Cortex of kidney (tissue), 1 donor: ENCODE measurements at places on chromosomes 3 and 15.

DNA sequence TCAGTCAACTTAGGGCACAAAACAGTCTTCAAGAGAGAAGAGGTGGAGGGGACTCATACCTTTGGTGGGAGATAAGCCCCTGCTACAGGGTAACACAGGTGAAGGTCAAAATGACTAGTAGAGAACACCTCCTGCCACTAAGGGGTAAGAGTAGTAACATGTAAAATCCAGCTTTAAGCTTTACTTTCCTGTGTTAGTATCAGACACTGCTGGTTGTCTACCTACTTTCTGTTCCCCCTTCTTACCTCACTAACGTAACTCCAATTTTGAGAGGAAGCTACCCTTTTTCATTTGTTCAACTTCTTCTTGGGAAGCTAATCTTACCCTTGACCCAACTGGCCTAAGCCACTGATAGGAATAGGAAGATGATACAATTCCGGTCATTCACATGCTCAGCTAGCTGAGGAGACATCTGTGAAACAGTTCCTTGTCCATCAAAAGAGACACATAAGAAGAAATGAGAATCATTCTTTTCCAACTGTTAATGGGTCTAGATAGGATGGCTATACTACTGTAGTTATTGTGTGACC lies 826.8 kb upstream of the CFAP20DC start:
- no peak for DNase-seq

DNA sequence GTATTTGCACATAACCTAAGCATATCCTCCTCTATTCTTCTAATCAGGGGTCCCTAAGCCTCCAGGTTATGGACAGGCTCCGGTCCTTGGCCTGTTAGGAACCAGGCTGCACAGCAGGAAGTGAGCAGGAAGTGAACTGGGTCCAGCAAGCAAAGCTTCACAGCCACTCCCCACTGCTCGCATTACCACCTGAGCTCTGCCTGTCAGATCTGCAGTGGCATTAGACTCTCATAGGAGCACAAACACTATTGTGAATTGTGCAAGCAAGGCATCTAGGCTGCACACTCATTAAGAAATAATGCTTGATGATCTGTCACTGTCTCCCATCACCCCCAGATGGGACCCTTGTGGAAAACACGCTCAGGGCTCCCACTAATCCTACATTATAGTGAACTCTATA lies 9.8 kb downstream of the MSL2 start:
- no peak for DNase-seq

- DNase-seq = no peak
Measured at GRCh38 chr3:18189282-18190050, 235.7 kb downstream of the SATB1 start.

- no peak for DNase-seq
Measured at GRCh38 chr15:34693053-34693744, 61.6 kb downstream of the GJD2 start.

GRCh38 chr15:40498418-40498817 lies 27.6 kb downstream of the CHST14 start:
- DNase-seq = no peak

- DNase-seq = no peak
Measured at GRCh38 chr15:92037491-92037890, 184.0 kb downstream of the SLCO3A1 start.

DNA sequence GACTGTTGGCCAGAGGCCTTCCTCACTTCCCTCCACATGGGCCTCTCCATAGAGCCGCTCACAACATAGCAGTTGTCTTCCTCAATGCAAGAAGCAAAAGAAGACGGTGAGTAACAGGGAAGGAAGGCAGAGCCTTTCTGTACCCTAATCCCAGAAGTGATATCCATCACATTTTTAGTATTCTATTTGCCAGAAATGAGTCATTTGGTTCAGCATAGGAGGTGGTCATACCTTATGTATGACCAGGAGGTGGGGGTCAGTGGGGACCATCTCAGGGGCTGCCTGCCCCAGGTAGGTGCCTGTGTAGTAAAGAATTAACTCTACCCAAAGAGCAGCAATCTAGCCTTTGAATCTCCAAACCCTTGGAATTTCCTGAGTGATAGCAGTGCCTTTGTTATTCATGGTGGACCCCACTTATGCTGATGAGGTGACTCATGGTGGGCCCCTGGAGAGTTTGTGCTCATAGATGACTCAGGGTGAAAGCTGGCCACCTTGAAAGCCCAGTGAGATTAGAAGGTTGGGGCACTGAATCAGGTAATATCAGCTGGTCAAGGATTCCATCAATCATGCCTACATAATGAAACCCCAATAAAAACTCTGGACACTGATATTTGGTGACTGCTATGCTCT lies 323.9 kb upstream of the IGF1R start:
- DNase-seq = no peak

DNA sequence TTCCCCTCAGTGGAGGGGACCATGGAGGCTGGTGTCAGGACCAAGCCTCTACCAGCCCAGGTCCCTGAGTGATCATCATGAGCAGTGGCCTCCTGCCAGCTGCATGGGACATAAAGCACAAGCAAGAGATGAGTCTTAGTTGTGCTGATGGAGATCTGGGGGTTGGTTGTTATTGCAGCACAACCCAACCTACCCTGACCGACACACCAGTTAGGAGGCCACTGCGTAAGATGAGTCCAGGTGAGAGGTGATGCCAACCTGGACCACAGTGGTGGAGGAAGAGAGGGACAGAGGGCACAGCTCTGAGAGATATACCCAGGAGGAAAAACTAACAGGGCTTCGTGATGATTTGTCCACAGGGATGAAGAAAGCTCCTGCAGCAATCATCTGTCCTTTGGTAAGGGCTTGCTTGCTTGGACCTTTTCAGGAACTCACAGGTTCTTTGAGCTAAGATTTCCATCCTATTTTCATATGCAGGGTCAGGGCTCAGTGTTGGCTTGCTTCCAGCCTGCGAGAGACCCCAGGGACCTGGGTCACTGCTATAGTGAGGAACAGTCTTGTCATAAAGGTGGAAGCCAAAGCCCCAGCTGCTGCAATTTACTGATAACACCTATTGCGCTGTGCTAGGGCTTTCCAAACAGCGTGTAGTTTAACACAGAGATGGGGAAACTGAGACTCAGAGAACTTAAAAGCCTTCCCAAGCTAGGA lies 8.1 kb downstream of the RASGRF1 start:
- no peak for DNase-seq

- no peak for DNase-seq
Measured at GRCh38 chr15:73573037-73573436, 60.2 kb downstream of the NPTN start.

DNA sequence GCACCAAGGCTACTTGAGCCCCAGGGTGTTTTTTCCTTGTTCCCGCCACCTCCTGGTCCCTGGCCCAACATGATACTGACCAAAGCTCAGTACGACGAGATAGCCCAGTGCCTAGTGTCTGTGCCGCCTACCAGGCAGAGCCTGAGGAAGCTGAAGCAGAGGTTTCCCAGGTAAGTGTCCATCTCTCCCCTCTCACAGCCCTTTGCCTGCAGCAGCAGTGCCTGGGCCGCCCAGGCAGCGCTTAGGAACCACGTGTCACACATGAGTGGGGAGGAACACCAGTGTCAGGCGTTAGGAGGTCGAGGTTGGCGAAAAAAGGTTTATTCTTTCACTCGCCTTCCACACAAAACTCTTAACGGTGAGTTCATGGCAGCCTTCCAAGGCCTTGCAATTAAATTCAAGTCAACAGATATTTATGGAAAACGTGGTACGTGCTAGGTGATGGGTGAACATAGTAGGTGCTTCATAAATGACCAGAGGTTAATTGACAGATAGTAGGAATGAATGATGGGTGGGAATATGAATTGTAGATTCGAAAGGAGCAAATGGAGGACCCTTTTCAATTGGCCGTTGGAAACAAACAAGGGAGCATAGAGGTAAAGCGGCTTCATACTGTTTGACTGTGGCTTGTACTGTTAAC lies 486 bp downstream of the CDIN1 start:
- no peak for DNase-seq

DNA sequence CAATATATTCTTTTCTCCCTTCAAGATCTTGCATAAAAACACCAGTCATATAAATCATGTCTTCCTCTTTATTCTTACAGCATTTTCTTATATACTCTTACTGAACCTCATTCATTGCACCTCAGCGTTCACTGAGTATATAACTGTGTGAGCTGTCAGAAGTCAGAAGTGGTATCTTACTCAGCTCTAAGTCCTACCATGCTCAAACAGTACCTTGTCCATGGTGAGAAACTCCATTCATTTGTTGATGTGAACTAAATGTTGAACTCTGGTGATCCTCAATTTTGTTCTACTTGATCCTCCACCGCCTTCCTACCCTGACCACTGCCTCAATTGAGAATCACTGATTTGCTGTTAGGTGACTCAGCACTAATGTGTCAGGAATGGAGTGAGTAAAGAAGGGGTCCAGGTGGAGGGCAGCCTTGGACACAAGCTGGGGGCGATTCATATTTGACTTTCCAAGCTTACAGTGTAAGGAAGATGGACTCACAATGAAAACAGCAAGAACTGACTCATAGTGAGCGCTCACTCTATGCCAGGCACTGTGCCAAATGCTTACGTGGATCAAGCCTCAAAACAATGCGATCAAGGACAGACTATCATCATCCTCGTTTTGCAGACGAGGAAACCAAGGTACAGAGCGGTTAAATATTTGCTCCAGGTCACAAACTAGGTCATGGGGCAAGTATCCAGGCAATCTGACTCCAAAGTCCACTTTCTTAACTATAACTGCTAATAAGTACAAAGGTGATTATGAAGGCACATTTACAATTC lies 13.5 kb upstream of the ZFYVE19 start:
- DNase-seq = no peak

- DNase-seq = no peak
Measured at GRCh38 chr3:196192524-196193051, 18.6 kb downstream of the ZDHHC19 start.

- no peak for DNase-seq
Measured at GRCh38 chr3:184556582-184557347, 4.8 kb upstream of the EPHB3 start.

DNA sequence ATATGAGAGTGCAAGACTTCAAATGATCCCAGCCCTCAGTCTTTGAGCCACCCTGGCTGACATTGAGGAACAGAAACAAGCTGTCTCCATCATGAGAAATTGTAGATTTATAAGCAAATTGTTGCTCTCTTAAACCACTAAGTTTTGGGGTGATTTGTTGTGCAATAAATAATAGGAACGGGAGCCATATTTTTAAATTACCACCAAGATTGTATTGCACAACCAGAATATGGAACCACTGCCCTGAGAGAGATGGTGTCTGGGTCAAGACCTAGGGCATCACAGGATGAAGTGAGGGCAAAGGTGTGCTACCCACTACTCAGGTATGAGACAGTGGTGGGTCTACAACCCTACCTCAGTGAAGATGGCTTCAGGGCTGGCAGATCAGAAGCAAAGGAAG lies 2.3 kb upstream of the CFAP92 start:
- DNase-seq = no peak

GRCh38 chr3:28646435-28646834 lies 297.8 kb upstream of the AZI2 start:
- no peak for DNase-seq

DNA sequence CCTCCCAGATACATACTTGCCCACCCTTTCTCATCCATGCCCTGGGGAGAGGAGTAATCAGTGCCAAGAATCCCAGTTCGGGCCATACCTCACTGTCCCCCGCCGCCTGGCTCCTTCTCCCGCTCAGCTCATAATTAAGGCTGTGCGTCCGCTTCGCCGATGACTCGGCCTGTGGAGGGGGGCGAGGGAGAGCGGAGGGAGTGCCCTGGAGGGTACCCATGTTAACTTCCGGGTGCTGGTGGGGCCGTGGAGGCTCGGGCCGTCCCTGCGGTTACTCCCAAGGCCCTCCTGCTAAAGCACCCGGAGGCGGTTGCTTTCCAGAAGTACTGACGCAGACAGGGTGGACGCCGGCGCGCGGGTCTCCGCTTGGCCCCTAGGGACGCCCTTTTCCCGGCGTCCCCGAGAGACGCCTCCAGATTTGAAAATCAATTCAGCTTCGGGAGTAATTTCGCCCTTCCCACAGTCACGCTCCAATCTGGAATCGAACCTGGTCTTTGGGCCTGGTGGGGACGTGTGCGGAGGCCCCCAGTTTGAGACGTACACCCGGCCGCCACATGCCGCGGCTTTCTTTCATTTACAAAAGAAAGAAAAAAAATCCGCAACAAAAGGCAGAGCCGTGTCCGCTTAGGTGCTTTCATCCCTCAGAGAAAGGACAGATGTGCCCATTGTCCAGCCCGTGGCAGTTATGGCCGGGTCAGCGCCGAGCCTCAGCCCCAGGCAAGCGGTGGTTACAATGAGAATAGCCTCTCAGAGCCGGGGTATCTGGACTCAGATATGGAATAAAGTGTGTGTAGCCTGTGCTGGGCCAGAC lies 1.0 kb upstream of the ONECUT1 start:
- DNase-seq = no peak

- no peak for DNase-seq
Measured at GRCh38 chr3:167300207-167300606, 79.9 kb downstream of the ZBBX start.

DNA sequence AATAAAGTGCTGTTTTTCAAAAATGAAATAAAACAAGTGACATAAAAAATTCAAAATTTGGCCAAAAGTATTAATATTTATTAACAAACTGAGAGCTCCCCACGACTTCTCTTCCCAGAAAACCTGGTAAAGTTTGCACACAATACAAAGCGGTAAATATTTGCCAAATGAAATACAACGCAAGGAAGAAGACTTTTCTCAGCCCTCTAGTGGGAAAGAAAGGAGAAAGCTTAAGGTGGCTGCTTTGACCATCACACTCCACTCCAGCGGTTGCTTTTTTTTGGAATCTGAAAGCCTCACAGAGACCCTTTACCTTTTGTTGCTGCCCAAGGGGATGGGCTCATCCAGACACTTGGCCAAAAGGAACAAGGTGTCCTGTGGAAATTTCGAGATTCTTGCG lies 1.1 kb upstream of the GK5 start:
- DNase-seq = no peak

DNA sequence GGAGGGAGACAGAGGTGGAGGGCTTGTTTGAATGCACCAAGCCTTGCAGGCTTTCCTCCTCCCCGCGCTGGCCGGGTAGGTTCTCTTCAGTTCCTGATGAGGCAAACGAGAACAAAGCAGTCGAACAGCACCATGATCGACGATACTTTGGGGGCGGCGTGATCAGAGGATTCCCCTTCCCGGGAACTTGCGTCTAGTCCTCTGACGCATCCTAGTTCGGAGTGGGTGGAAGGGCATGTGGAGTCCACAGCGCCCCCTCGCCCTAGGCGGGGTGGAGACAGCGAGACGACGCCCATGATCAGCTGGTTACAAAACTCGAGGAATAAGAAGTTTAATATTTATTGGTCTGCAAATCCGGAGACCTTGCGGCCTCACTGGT lies 452 bp upstream of the SV2B start:
- no peak for DNase-seq

- DNase-seq = no peak
Measured at GRCh38 chr3:148697306-148698189, at the start of gene AGTR1. Gene AGTR1 (plus strand): TSS chr3:148697903. CDS start chr3:148741036, 43,133 bp downstream.
